Activated CD4-positive, CD25-positive, alpha-beta regulatory T cell (primary cell): ENCODE measurements at places on chromosomes 7 and 10.

- no peak for DNase-seq
These were observed 6.3 kb upstream of the RHOBTB1 start for GRCh38 chr10:60950300-60950699.

DNA sequence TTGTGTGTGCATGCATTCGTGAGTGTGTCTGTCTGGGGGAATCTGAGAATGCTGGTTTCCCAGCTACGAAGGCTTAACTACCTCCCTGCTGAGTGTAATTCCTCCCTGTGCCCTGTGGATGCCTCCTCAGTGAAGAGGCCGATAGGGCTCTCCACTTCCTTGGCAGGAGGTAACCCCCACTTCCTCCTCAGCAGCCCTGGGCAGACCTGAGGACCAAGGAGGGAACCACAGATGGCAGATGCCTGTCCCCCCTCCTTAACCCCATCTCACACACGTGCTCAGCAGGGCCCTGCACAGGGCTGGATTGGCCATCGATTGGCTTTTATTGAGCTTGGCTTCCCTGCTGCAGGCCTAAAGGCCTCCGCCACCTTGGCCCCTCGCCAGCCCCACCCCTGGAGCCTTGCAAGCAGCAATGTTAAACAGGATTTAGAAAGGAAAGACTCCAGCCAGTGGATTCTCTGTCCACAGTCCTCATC is 45.6 kb upstream of the LRRC4 start:
- DNase-seq, result no peak

DNA sequence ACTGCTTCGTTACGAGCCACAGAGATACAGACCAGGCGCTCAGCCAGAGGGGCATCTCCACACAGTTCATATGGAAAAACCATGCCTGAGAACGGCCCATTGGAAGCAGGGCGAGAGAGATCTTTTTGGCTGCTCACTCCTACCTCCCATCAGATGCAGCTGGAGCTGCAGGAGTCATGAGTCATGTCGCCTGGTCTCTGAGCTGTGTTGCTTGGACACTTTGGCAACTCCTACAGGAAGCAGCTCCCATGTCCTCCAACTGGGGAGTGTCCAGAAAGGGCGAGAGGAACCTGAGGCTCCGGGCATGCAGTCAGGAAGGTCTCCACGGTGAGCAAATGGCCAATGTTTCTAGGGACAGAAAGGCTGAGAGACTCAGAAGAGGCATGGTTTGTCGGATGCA is 24.9 kb downstream of the INSIG1 start:
- no peak for DNase-seq

DNA sequence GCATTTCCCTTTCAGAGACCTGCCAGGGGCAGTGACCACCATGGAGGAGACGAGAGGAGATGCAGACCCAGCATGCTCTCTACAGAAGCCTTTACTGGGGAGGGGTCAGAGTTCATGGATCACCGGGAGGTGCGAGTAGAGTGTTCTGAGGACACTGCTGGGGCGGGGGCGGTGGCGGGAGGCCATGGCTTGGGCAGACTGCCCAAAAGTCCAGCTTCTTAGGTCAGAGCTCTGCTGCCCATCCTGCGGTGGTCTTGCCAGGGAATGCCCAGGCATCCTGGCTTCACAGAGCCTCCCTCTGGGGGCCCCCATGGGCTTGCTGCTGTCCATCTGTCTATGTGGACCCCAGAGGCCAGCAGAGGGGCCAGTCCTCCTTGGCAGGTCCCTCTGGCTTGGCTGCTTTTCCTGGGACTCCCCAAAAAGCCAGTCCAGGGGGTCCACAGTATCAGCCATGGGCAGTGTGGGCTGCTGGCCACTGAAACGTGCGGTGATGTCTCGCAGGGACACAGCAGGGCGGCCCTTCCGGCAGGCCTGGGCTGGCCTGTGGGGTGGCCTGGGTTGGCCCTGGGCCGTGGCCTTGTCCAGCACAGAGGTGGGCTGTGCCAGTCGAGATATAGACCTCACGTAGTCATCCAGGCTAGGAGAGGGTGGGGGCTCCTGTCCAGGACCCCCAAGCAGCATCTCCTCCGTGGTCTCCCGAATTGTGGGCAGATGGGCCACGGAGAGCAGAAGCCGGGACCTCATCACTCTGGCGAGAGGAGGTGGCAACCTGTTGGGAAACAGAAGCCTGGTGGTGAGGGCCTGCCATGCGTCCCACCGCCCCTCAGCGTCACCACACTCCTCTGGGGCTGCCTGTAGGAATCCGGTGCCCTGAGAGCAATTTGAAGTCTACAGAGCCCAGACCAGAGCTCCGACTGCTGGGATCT is 1.1 kb downstream of the DEPP1 start:
- no peak for DNase-seq

- no peak for DNase-seq
These were observed 403.2 kb downstream of the RPS24 start for GRCh38 chr10:78436706-78437406.

DNA sequence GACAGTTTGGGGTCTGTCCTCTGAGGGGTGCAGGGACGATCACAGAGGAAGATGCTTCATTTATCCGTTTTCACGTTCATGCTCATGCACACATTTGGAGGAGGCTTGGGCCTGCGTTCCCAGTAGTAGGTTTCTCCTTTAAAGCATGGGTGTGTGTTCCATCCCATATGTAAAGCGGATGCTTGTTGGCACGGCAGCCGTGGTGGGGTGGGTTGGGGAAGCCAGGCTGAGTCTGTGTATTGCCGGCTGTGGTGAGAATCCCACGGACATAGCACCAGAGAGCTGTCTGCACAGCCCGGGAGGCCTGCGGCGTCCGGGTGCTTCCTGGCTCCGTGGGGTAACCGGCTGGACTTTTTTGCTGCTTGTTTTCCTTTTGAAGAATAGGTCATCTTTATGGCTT is 440 bp downstream of the JAKMIP3 start:
- no peak for DNase-seq

GRCh38 chr7:152979376-152979775 is 219.8 kb downstream of the ACTR3B start:
- no peak for DNase-seq

DNA sequence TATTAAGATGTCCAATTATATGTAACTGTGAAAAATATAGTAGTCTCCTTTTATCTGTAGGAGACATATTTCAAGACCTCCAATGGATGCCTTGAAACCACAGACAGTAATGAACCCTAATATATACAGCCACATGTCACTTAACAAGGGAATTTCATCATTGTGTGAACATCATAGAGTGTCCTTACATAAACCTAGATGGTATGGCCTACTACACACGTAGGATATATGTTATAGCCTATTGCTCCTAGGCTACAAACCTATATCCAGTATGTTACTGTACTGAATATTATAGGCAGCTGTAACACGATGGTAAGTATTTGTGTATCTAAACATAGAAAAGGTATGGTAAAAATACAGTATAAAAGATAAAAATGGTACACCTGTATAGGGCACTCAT is 32.4 kb downstream of the MTPN start:
- no peak for DNase-seq

GRCh38 chr10:131673396-131673795 is 227.4 kb upstream of the PPP2R2D start:
- no peak for DNase-seq

DNA sequence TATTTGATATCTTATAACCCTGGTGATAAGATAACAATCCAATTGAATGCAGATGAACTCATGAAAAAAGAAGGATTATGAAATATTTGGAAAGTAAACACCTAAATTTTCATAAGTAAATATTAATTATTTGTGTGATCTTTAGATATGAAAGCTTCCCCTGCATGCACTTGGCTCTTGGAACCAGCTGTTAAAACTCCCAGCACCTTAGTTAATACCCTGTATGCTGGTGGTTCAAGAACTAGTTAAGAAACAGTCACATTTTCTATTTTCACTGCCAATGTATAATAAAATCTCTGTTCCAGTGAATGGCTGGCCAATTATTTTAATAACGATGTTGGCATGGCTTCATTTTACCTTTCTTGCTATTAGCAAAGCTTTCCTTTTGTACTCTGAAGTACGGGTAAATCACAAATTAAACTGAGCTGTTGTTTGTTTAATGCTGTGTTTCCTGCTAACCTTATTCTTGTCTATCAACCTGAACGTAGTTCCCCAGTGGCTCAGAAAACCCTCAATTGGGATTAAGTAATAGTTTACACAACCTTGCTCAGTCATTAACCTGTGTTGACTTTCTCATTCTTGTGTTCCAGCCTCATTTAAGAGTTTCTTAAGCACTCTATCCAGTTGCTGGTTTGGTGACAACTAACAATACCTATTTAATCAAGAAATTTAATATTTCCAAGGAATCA is 38.9 kb downstream of the MET start:
- DNase-seq, result no peak

- DNase-seq, result no peak
These were observed 105.6 kb upstream of the GPR26 start for GRCh38 chr10:123560301-123561140.

DNA sequence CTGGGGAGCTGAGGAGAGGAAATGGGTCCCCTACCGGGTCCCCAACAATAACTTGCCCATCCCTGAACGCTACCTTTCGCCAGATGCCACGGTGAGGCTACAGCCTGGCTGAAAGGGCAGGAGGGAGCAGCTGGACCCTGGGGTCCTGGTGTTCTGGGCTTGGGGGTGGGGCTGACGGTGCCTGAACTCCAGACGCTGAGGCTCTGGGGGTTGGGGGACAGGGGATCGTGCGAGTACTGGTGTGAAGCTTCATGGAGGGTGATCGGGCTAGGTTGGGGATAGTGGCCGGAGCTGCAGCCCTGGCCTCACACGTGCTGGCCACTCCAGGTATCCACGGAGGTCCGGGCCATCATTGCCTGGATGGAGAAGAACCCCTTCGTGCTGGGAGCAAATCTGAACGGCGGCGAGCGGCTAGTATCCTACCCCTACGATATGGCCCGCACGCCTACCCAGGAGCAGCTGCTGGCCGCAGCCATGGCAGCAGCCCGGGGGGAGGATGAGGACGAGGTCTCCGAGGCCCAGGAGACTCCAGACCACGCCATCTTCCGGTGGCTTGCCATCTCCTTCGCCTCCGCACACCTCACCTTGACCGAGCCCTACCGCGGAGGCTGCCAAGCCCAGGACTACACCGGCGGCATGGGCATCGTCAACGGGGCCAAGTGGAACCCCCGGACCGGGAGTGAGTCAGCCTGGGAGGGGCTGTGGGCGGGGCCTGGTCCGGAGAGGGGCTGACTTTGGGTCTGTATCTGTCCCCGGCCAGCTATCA is 8.3 kb downstream of the AEBP1 start:
- no peak for DNase-seq

- DNase-seq, result no peak
These were observed 716.6 kb upstream of the GALNT17 start for GRCh38 chr7:70415179-70415972.

- no peak for DNase-seq
These were observed 117.9 kb upstream of the DLX6 start for GRCh38 chr7:96887426-96887825.

- DNase-seq, result peak; percentile 14
These were observed 35.2 kb upstream of the GDF10 start for GRCh38 chr10:47264797-47265281.

DNA sequence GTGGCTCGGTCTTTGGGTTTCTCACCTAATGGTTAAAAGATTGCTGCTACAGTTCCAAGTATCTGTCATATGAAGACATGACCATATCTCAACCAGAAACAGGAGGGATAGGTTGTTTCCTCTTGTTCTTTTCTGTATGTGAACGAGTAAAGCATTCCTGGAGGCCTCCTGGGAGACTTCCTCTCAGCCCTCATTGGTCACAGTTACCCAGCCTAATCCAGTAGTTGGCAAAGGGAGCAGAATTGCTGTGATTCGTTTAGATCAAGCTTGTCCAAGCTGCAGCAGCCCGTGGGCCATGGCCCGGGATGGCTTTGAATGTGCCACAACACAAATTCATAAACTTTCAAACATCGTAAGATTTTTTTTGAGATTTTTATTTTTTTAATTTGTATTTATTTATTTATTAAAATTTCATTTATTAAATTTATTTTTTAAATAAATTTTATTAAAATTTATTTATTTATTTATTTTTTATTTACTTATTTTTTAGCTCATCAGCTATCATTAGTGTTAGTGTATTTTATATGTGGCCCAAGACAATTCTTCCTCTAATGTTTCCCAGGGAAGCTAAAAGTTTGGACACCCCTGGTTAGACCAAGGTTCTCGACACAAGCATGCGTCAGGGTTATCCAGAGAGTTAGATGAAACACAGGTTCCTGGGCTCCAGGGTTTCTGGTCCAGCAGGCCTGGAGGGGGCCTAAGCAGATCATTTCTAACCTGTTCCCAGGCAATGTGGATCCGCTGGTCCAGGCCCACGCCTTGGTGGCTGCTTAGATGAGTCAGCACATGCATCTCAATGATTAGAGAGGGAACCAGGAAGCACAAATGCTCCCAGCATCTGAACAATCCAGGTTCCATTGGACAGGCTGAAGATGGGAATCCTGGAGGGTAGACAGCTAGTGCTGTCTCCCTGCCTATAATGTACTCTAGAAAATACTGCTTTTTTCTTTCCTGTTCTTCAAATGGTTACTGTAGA is 25.6 kb downstream of the CDC123 start:
- DNase-seq, result no peak

GRCh38 chr10:33164060-33164709 is 170.3 kb downstream of the NRP1 start:
- no peak for DNase-seq

DNA sequence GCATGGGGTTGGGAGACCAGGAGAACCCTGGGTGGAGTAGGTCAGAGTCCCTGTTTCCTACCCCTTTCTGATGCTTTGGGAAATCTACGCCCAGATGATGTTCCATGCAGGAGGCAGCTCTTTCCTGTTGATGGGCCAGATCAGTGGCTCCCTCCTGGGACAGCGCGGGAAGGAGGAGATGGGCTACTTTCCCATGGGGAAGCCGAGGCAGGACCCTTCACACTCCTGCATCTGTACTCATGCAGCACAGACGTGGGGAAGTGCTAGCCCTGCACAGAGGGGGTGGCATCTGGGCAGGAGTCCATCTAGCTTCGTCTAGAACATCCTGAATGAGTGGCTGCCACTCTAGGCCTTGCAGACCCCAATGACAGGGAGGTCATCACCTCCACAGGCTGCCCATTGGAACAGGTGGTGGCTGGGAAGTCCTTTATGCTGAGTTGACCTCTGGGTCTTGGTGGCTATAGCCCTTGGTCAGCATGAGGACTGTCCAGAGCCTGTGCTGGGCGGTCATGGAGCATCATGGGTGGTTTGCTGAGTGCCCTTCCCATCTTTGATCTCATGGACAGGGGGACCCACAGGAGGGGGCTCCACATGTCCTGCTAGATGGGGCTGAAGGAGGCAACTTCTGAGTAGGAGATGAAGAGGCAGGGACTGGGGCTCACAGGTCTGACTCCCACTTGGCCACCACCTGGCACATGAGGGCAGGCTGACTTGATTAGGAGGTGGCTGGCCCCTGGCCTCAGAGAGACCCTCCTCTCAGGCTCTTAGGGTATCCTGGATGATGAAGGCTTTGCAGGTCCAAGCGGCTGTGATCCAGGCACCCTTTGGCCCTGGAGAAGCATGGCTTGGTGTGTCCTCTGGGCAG is 24.6 kb downstream of the RAMP3 start:
- DNase-seq, result no peak
